Thoracic aorta (tissue), 2 donors: ENCODE measurements at places on chromosomes 5 and 9. TPM values are rescaled to one million over a fixed set of nuclear protein-coding genes. Genes with fewer than 3 reads are reported as not detected.

Gene HAVCR1
- total RNA-seq: 6.9 TPM

Gene SIT1
- total RNA-seq: not detected

Gene SLC34A3
- total RNA-seq: 0.54 TPM

Gene SLC27A6
- total RNA-seq: not detected

Gene FOXD4L6
- not detected for total RNA-seq

Gene ZNF483
- 9.7 TPM for total RNA-seq

Gene FOXD4L4
- total RNA-seq: not detected

Gene SLCO6A1
- not detected for total RNA-seq

Gene ARHGEF37
- total RNA-seq: 11.4 TPM

Gene SLC6A3
- 0.14 TPM for total RNA-seq

Gene ORM2
- total RNA-seq: not detected

Gene SPDL1
- 6.8 TPM for total RNA-seq

Gene NKD2
- 1.4 TPM for total RNA-seq
